ENCODE measurements at places on chromosomes 4 and X.

GRCh38 chrX:153490217-153490930, 4.4 kb upstream of the BGN start:
- no peak for DNase-seq

DNA sequence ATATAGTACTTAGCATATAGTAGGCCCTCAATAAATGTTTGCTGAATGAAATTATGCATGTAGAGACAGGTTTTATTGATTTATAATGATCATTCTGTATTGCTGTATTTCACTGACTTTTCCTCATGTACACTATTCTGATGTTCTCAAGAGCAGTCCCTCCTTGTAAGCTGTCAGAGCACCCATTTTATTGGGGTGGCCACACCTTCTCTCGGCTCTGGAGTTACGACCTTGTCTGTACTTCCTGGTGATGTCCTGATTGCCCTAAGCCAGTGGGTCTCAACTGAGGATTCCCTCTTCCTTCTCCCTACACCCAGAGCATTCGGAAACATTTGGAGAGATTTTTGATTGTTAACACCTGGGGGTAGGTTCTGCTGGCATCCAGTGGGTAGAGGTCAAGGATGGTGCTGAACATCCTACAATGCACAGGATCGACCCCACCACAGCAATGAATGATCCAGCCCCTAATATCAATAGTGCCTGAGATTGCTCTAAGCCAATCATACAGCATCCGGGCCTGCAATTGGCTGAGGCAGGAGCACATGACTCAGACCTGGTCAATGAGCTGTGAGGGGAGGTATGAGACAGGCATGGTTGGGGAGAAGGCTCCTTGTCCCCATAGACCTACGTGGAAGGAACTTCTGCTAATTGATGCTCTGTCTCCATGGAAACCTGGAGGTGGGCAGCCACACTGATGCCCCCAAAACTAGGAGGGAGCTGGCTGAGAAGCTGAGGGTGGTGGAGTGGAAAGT, 58.8 kb downstream of the CLDN34 start:
- no peak for DNase-seq

GRCh38 chr4:77349364-77349763, 192.4 kb downstream of the CCNG2 start:
- DNase-seq = no peak

DNA sequence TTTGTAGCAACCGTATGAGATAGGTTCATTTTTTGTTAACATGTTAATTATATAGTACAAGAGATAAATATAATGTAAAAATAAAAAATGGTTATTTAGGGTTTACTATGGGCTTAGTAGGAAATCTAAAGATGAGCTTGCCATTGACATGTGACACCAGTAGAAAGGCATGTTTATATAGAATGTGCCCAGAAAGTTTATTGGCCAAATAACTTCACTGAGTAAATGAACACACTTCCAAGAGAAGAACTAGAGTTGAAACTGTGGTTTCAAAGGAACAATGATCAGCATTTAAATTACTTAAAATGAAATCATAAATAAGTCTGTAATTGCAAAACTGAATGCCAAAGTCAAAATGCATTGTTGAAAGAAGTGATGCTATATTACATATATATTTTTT, 503.3 kb downstream of the STPG2 start:
- no peak for DNase-seq

- DNase-seq = peak; percentile 31
Observed at GRCh38 chr4:5710065-5710960, 688 bp upstream of the EVC start.

DNA sequence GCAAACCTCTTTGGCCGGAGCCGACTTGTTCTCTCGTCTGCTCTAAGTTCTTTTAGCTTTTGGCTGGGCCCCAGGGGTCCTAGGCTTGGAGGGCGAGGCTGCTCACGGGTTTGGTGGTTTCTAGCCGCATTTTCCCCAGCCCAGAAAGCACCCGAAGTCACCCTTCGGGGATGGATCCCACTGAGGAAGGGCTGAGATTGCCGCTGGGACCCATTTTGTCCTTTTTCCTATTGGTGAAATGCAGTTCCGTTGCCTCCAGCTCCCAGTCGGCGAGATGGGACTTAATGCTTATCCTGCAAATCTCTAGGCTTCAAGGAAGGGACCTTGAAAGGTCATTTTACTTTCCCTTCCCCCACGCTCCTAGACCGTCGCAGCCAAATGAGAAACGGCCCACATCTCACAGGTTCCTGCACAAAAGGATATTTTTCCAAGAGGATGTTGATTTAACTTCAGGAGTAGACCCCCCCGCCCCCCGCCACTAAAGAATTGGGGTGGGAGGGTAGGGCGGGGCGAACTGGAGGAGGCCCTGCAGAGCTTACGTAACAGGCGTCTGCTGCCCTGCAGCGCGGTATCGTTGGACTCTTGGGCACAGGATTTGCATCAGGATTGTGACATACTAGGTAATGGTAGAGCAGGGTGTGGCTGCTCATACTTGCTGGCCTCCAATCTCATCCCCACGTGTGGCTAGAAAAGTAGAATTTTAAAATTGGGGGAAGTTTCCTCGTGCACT, 564 bp downstream of the PGK1 start:
- peak; percentile 20 for DNase-seq

DNA sequence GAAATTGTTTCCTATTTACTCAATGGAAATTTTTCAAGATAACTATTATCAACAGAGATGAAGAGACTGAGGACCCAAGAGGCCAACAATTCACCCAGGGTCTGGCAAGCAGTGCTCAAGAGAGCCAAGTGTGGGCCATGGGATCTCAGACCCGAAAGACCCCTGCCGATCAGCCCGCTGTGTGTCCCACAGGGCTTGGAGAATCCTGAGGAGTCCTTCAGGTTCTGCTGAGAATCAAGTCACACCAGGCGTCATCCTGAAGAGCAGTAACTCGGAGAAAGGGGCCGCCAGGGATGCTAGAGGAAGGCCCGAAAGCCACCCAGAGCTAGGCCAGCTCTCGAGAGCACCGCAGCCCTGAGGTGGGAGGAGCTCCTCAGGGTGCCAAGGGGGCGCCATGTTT, 48.7 kb downstream of the FGFRL1 start:
- no peak for DNase-seq

GRCh38 chr4:2572866-2573265, 36.4 kb downstream of the FAM193A start:
- no peak for DNase-seq

GRCh38 chr4:122960611-122961000, 38.2 kb upstream of the NUDT6 start:
- DNase-seq = no peak

DNA sequence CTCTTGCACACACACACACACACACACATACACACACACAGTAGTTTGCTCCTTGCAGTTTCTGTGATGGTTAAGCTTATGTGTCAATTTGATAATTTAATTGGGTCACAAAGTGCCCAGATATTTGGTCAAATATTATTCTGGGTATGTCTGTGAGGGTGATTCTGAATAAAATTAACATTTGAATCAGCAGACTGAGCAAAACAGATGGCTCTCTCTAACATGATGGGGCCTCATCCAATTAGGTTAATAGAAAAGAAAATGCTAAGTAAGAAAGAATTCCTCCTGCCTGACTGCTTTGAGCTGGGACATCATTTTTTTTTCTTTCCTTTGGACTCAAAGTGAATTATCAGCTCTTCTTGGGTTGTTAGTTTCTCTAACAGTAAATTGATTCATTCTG, 191.2 kb upstream of the INTU start:
- DNase-seq = no peak

Data from HuH-7 (cell line).